A549 treated with CORT108297 at 1 μM for 4 hours (cell line): ENCODE measurements at places on chromosomes 16 and 17. TPM values are rescaled to one million over a fixed set of nuclear protein-coding genes. Genes with fewer than 3 reads are reported as not detected.

Gene RPGRIP1L
- total RNA-seq = 9.5 to 11.3 TPM (median 10.8 TPM) in 5 replicates

Gene KLHL10
- total RNA-seq = 0.06 to 0.09 TPM (median 0.07 TPM) in 3 of 5 replicates, not detected in the others

Gene MT1F
- 11.8 to 21.5 TPM (median 13.0 TPM) in 5 replicates for total RNA-seq

Gene KRT15
- total RNA-seq = 2.8 to 5.0 TPM (median 4.0 TPM) in 5 replicates

Gene NHLRC4
- 0.18 to 0.31 TPM (median 0.23 TPM) in 5 replicates for total RNA-seq

Gene C16orf92
- not detected in 5 replicates for total RNA-seq

Gene INCA1
- 1.3 to 1.7 TPM (median 1.4 TPM) in 5 replicates for total RNA-seq

Gene SDR42E1
- total RNA-seq = 0.84 to 2.0 TPM (median 1.2 TPM) in 5 replicates

Gene KRTAP4-6
- not detected in 5 replicates for total RNA-seq

Gene GPR179
- total RNA-seq = 0.02 to 0.06 TPM (median 0.03 TPM) in 5 replicates

Gene XYLT1
- 0.62 to 1.1 TPM (median 0.72 TPM) in 5 replicates for total RNA-seq

Gene PSMD3
- 142 to 176 TPM (median 168 TPM) in 5 replicates for total RNA-seq

Gene KRT9
- not detected in 5 replicates for total RNA-seq

Gene SULT1A4
- 28.3 to 39.9 TPM (median 33.3 TPM) in 5 replicates for total RNA-seq

Gene CAPNS2
- not detected in 5 replicates for total RNA-seq

Gene CRHR1
- total RNA-seq = 0.13 to 0.16 TPM (median 0.14 TPM) in 3 of 5 replicates, not detected in the others

Gene MPV17L
- total RNA-seq = 3.9 to 4.6 TPM (median 4.3 TPM) in 5 replicates

Gene ICAM2
- total RNA-seq = 0.07 to 0.10 TPM in 2 of 5 replicates, not detected in the others
